Stimulated activated CD4-positive, alpha-beta T cell treated with anti-CD3 and anti-CD28 coated beads, Interleukin-12 subunit alpha, Interleukin-12 subunit beta, amount 100 ng/mL, for 24 hours (primary cell): ENCODE measurements at places on chromosomes 4 and X.

- no peak for DNase-seq
Measured at GRCh38 chr4:78570117-78570516, 18.5 kb downstream of the ANXA3 start.

- DNase-seq, result no peak
Measured at GRCh38 chr4:121189326-121190215, 25.4 kb upstream of the TNIP3 start.

DNA sequence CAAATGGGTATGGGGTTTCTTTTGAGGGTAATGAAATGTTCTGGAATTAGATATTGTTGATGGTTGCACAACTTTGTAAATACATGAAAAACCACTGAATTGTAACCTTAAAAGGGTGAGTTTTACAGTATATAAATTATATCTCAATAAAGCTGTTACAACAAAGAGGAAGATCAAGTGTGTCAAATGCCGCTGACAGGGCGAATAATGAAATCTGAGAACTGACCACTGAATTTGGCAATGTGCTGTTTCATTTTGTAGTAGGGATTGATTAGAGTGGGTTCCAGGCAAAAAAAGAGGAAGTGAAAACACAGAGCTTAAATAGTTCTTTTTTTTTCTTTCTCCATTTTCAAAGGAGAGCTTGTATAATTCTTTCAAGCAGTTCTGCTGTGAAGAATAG lies 161.1 kb upstream of the NAP1L5 start:
- no peak for DNase-seq

DNA sequence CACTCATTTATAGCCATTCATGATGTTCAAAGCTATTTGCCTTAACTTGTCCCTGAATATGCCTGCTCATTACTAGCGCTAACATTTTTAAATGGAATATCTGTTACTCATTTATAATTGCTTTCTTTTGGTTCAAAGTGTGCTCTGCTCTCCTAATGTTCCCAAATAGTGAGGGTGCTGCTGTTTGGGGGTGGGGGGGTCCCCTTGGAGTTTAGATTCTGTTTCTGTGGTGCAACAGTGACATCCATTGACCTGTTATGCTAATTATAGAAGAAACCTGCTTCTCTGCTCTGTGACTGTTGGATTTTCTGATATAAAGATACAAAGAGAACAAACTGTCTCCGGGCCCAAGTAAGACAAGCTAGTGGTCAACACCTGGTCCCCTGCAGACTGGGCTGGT lies 222.4 kb downstream of the SHROOM3 start:
- DNase-seq, result no peak

GRCh38 chr4:139872274-139872673 lies 206.7 kb downstream of the MGST2 start:
- DNase-seq, result no peak

DNA sequence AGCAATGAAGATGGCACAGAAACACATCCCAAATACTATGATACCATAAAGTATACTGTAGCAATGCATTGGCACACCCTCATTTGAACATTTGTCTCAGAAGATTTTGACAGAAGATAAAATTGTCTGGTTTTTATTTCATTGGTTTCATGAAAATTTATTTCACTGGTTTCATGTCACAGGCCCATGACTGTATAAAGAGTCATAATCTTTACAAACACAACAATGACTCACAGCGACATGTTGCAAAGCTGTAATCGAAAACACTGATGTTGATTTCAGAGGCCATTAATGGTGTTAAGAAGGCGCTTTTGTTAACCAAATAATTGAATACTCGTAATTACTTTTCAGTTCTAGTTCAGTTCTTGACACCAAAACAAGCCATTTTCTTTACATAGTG lies 8.1 kb upstream of the DTHD1 start:
- DNase-seq, result no peak

DNA sequence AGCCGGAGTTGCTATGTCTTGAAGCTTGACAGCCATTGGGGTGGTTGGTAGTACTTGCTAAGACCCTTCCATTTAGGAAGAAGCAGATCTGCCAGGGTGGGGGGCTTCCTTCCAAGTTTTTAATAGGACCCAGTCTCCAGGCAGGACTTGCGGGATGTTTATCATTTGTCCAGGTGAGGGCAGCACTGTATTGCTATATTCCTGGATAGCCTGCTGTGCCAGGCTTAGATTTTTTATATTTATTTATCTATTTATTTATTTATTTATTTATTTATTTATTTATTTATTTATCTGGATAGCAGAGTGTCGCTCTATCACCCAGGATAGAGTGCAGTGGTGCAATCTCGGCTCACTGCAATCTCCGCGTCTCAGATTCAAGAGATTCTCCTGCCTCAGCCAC lies 87.4 kb upstream of the CT45A1 start:
- DNase-seq, result no peak

DNA sequence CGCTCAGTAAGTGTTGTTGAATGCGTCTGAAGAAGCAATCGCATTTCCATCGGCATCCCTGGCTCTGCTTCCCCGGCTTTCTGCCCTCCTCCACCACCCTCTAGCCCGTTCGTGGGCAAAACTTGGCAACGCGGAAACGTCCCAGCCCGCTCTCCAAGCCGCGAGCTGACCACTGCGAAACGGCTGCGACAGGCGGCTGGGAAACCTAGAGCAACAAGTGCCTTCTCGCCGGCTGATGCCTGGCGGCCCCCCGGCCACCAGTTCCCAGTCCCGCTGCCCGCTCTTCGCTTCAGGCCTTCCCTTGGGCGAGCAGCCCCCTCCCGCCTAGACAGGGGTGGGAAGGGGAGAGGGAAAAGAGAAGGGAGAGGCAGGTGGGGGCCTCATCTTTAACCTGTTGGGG lies 837 bp downstream of the CITED1 start:
- DNase-seq, result no peak

GRCh38 chrX:38232079-38232686 lies 11.5 kb upstream of the SRPX start:
- DNase-seq, result no peak

GRCh38 chr4:150578745-150579501 lies 3.0 kb upstream of the MAB21L2 start:
- no peak for DNase-seq

DNA sequence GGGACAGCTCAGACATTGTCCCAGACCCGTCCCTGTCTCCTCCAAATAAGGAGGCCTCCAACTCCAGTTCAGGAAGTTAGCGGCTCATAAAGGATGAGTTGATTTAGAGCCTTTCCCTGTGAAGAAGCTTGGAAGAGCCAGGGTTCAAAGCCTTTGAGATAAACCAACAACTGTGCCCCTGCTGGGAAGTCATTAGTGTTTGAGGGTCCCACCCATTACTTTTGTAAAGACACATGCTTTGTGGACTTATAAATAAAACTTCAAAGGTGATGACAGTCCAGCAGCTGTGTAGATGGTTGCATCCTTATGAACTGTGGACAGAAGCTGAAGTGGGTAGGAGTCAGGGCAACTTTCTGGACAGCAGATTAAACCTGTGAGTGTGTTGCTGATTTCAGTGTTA lies 86.0 kb upstream of the PGRMC2 start:
- no peak for DNase-seq

DNA sequence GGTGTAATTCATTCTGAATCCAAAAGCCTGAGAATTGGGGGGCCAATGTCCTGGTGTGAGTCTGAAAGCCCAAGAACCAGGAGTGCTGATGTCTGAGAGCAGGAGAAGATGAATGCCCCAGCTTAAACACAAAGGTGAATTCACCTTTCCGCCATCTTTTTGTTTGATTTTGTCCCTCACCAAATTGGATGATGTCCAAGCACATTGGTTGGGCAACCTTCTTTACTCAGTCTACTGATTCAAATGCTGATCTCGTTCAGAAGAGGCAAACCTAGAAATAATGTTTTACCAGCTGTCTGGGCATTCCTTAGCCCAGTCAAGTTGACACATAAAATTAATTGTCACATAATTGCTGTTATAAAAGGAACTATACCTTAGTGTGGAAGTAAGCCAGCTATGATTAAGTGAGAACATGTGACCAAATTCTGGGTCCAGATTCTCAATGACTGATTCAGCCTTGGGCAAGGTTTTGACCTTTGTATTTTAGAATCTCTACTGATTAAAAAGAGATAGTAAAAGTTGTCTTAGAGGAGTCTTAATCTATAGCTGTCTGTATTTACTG lies 34.5 kb upstream of the SLC4A4 start:
- DNase-seq, result no peak

DNA sequence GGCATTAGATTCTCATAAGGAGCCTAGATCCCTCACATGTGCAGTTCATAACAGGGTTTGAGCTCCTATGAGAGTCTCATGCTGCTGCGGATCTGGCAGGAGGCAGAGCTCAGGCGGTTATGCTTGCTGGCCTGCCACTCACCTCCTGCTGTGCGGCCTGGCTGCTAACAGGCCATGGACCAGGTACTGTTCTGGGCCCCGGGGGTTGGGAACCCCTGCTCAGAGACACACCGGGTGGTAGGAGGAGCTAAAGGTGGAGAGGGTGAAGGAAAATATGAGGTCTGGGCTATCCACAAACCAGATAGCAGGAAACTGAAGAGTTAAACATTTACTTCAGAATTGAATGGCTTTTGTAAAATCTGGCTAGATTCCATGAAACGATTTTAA lies 5.9 kb upstream of the F11 start:
- DNase-seq, result no peak

DNA sequence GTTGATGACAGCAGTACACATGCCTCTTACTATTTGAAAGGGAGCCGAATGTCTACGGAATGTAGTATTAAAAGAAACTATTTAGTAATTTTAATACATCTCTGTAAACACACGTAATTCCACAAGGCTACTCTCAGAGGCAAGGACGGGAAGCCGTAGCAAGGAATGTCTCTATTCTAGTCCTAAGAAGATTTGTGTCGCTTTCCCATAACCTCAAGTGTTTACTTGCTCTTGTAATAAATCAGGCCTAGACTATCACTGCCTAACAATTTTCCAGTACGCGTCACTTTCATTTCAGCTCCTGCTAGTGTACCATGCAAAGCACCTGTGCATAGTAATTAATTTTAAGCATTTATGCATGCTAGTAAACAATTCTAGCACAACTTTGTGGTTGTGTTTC lies 86.7 kb downstream of the OR13H1 start:
- no peak for DNase-seq

DNA sequence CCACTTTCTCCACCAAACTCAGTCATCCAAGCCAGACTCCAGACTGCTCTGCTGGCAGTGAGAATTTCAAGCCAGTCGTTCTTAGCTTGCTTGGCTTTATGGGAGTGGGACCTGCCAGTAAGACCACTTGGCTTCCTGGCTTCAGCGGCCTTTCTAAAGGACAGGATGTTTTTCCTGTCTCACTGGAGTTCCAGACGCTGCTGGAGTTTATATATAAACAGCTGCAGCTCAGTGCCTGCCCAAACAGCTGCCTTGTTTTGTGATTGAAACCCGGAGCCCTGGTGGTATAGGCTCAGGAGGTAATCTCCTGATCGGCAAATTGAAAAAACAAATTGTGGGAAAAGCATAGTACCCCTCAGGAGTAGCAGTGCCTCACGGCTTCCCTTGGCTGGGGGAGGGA lies 1165.8 kb upstream of the ADGRL3 start:
- DNase-seq, result no peak

DNA sequence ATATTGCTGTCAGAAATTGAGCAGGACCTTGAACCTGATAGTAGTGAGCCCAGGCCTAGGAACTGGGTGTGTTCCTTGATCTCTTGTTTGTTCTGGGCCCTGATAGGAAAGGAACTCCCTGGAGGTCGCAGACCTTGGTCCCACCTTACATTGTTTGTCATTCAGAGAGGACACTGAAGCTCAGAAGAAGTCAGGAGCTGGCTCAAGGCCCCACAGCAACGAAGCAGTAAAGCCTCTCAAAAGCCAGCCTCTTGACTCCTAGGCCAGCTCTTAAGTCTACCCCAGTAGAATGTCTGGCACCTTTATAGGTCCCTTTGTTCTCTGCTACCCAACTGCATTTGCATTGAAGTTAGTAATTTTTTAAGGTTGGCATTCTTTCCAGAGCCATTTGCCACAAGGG lies 46.8 kb downstream of the MAMLD1 start:
- DNase-seq, result no peak

GRCh38 chr4:80407246-80407645 lies 71.7 kb downstream of the CFAP299 start:
- no peak for DNase-seq

- no peak for DNase-seq
Measured at GRCh38 chr4:173005912-173006633, 162.5 kb upstream of the GALNT7 start.

DNA sequence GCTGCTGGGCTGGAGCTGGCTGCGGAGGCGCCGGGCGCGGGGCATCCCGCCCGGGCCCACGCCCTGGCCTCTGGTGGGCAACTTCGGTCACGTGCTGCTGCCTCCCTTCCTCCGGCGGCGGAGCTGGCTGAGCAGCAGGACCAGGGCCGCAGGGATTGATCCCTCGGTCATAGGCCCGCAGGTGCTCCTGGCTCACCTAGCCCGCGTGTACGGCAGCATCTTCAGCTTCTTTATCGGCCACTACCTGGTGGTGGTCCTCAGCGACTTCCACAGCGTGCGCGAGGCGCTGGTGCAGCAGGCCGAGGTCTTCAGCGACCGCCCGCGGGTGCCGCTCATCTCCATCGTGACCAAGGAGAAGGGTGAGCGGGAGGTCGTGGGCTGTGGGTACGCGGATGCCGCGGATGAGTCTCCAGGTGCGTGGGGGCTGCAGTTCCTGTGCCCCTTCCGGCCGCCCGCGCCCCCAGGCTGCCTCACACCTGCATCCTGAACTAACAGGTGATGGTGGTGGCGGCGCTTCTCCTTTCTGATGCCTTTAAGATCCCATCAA lies 499 bp downstream of the CYP2U1 start:
- DNase-seq, result peak; percentile 2

- no peak for DNase-seq
Measured at GRCh38 chrX:49932791-49933190, 10.4 kb downstream of the CLCN5 start.

DNA sequence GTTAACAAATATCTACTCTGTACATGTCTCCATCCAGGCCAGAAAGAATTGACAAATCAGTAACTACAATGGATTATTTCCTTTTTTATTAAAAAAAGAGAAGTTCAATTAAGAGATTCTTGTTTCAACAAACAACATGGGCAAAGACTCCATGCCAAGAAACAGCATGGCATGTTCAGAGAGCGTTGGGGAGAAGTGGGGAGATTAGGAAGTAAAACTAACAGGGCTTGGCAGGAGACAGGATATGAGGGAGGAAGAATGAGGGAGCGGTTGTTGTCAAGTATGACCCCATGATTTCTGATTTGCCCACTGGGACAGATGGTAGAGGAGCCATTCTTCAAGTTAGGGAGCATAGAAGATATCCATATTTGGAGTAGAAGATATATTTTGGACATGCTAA lies 128.4 kb downstream of the RNF150 start:
- DNase-seq, result no peak

DNA sequence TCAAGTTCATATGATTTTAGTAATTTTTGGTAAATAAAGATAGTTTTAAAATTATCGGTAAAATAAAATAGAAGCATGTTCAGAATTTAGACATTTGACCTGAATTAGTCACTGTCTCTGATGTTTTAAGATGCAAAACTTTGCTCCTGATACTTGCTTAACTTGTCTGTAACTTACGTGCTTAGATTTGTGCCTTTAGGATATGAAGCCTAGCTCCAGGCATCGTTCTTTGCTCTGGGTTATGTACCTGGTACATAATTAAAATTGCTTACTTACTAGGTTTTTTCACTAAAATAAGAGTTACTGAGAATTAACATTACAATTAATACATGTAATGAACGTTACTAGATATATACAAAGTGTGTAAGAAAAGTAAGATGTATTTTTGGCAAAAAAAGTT lies 24.9 kb upstream of the AADAT start:
- DNase-seq, result no peak
